ENCODE measurements at places on chromosomes 16 and 17. TPM values are rescaled to one million over a fixed set of nuclear protein-coding genes. Genes with fewer than 3 reads are reported as not detected.

HBA1 gene
- not detected for total RNA-seq

SNAI3 gene
- total RNA-seq = not detected

KRT35 gene
- not detected for total RNA-seq

NLGN2 gene
- total RNA-seq = 3.7 TPM
